ENCODE measurements at places on chromosomes 16 and 17. TPM values are rescaled to one million over a fixed set of nuclear protein-coding genes. Genes with fewer than 3 reads are reported as not detected.

Gene MRPL45
- 62.3 TPM for total RNA-seq

Gene PDK2
- total RNA-seq: 13.5 TPM

Gene MTSS2
- total RNA-seq: 97.1 TPM

Gene DRC7
- total RNA-seq: not detected

Gene TEKT1
- total RNA-seq: not detected

Gene KRT31
- not detected for total RNA-seq

Gene KRT33A
- not detected for total RNA-seq

Gene TBC1D28
- not detected for total RNA-seq

Gene TNFRSF17
- not detected for total RNA-seq

Gene CTRB1
- not detected for total RNA-seq

Gene KCTD11
- total RNA-seq: 9.4 TPM
